CD4-positive, CD25-positive, alpha-beta regulatory T cell (primary cell): ENCODE measurements at places on chromosomes 12 and 14.

GRCh38 chr12:122865268-122866231, 30.3 kb downstream of the HIP1R start:
- DNase-seq: no peak

DNA sequence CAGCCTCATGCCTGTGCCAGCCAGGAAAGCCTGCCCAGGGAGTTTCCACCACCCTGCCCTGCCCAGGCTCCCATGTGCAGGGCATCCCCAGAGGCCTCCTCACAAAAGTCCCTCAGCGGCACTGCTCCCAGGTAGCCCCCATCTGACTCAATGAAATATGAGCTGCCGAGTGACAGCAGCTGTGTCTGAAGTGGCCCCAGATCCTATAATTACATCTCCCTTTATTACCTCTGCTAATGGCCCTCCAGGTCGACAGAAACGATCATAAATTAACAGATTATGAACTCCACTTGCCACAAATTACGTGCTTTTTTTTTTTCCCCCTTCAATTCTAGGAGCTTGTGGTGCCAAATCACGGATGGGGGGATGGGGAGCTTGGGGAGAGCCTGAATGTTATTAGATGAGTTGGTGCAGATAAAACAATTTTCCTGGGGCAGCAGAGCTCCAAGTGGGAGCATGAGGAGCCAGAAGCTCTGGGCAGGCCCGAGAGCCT, 110.4 kb downstream of the ESRRB start:
- DNase-seq: no peak

GRCh38 chr12:12159988-12160387, 89.2 kb downstream of the BCL2L14 start:
- no peak for DNase-seq

DNA sequence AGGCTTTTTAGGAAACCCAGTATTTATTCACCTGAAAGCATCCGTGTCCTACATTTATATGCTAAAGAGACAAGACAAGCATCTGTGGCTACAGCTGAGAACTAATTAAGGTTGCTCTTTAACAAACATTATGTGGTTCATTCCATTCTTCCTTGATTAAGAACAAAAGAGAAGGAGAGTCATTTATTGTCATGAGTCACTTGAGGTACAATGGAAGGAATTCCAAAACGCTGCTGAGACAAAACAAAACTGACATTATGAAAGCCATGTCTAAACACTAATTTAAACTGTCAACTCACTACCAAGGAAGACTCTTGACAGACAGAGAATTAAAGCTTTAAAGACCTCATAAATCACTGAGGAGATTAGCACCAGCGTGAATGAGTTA, 214.4 kb downstream of the BMP4 start:
- DNase-seq: no peak

GRCh38 chr14:45051896-45052295, 32.0 kb upstream of the PRPF39 start:
- no peak for DNase-seq

- DNase-seq: no peak
Observed at GRCh38 chr12:32266756-32267155, 132.6 kb upstream of the FGD4 start.

DNA sequence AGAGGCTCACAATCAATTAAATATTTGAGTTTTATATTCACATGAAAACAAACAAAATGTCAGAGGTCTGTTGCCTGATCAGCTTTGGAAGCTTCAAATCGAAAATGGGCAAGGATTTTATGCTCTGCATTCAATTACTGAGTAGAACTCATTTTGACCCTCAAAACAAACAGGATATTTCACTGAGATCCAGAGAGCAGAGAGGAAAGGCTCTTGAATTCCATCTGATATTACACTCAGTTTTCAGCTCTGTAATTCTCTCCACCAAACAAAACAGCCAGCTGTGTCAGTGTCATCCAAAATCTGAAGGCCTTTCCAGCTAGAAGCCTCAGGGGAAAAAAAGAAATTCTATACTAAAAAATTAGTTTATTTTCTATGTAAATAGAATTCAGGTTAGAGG, 128.6 kb upstream of the FLRT2 start:
- DNase-seq: no peak

- no peak for DNase-seq
Observed at GRCh38 chr12:50508970-50509663, 4.3 kb downstream of the DIP2B start.

DNA sequence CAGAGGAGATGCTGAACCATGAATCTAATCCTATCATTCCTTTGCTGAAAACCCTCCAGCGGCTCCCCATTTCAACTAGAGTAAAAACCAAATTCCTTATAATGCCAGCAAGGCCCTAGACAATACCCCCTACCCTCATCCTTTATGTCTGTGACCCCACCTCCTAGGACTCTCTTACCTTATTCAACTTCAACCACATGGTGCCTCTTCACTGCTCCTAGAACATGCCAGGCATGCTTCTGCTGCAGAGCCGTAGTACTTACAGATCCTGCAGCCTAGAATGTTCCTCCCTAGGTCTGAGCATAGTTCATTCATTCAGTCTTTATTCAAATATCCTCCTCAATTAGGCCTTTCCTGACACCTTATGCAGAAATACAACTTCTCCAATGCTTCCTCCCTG, 54.9 kb downstream of the DCAF5 start:
- no peak for DNase-seq

DNA sequence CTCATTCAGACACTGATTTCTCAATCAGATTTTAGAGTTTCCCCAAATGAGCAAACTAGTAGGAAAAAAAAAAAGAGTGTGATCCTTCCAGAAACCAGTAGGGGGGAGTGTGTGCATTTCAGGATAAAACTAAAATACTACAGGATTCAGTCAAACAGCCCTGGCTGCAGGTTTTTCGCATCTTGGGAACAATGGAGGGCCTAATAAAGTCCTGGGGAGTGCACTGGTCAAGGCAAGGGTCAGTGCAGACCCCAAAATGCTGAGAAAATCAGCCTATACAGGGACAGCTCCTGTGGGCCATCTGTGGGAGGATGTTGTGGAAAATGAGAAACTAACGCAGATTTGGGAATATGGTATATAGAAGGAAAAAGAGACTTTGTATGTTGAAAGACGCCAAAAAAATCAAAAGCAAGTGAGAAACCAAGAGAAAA, 22.2 kb upstream of the ABCD4 start:
- peak; percentile 26 for DNase-seq

- no peak for DNase-seq
Observed at GRCh38 chr12:58750484-58750883, 169.8 kb downstream of the LRIG3 start.

DNA sequence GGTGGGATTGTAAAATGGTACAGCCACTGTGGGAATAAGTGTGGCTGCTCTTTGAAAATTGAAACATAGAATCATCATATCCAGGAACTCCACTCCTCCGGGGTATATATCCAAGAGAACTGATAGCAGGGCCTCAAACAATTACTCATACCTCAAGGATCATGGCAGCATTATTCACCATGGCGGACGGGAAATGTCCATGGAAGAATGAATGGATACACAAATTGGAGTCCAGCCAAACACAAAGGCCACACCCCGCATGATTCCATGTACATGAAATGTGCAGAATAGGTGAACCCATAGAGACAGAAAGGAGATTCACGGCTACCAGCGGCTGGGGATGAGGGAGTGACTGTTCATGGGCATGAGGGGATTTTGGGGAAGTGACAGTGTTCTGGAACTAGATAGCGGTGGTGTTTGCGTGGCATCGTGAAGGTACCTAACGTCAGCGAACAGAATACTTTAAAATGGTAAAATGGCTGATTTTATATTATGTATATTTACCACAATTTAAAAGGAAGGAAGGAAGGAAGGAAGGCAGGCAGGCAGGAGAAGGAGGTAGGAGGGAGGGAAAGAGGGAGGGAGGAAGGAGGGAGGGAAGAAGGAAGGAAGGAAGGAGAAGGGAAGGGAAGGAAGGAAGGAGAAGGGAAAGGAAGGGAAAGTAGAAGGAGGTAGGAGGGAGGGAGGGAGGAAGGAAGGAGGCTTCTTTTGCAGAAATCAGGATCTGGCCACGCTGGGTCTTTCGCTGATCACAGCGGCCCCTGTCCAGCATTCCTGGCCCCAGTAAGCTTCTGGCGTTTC, 14.1 kb upstream of the NCOR2 start:
- no peak for DNase-seq

DNA sequence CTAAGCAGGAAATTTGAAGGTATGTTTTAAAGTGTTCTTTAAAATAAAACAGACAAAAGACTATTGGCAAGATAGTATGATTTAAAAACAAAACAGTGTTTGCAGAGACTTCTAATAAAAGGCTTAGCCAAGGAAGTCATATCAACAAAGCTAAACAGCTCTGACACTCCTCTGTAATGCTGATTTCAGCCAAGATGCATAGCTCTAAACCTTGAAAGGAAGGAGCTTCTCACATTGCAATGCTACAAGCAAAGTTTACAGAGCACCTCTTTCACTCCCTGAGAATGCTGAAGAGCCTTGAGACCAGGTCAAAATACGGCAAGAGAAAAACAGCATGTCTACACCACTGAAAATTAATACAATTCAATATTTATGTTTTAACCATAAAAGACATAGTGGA, 51.8 kb downstream of the PARP11 start:
- no peak for DNase-seq

DNA sequence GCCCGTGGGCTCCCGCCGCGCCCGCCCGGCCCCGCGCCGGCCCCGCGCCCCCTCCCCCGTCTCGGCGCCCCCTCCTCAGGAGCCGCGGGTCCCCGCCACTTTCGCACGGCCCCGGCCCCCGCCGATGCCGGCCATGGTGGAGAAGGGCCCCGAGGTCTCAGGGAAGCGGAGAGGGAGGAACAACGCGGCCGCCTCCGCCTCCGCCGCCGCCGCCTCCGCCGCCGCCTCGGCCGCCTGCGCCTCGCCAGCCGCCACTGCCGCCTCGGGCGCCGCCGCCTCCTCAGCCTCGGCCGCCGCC, 263 bp downstream of the RCOR1 start:
- peak; percentile 30 for DNase-seq

- DNase-seq: no peak
Observed at GRCh38 chr12:46499901-46500300, 127.3 kb upstream of the SLC38A2 start.

DNA sequence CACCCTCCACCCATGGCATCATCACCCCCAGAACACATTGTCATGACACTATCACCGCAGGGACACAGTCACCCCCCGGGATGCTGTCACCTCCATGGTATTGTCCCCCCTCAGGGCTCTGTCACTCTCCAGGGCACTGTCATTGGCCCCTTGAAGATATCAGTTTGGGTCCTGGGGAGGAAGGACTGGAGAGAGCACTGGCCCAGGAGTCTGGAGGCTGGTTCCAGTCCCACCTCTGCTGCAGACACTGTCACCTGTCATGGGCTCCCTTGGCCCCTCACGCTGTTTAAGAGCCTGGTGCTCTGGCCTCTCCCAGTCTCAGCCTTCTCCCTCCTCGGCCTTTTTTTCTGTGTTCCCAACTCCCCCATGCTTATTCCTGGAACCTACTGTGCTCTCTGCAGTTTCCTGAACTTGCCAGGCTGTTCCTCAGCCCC, 31.9 kb downstream of the SERPINA3 start:
- no peak for DNase-seq

GRCh38 chr12:14396071-14396470, 30.6 kb downstream of the ATF7IP start:
- no peak for DNase-seq

DNA sequence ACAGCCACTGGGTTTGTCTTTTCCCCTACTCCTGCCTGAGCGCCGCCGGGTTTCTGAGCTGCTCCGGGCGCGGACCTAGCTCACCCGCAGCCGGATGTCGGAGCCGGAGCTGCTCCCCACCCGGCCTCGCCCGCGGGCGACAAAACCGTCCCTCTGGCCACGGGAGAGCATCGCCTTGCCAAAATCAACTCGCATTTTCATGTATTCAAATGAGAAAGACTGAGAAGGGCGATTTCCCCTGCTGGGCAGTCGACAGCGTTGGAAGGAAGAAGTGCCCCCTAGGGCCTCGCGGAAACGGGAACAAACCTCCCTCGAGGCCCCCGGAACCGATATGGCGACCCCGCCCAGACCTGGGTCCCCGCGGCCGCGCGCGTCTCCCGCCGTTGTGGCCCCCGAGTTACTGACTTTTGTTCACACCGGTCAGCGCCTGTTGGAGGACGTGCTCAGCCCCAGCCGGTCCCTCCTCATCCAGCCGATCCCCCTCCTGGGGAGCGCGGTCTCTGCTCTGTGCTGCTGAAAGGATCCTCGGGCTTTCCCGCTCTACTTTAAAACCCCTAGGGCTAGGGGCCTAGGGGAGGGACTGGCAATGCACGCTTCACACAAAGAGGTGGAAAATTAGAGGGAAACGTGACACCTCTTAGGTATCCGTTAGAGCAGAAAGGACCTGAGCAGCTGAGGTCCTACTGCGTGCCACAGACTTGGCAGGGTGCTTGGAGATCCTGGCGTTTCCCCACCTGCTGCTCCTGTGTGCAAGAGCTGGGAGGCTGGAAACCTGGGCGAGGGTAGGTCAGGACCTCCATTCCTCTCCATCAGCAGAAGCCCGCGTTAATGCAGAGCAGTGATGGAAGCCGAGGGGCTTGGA, 4.3 kb downstream of the TTC6 start:
- no peak for DNase-seq

GRCh38 chr12:115149685-115150378, 465.9 kb upstream of the TBX3 start:
- no peak for DNase-seq

GRCh38 chr14:31196839-31197492, 10.6 kb downstream of the HECTD1 start:
- no peak for DNase-seq

GRCh38 chr12:118330421-118331018, 42.2 kb downstream of the TAOK3 start:
- no peak for DNase-seq

DNA sequence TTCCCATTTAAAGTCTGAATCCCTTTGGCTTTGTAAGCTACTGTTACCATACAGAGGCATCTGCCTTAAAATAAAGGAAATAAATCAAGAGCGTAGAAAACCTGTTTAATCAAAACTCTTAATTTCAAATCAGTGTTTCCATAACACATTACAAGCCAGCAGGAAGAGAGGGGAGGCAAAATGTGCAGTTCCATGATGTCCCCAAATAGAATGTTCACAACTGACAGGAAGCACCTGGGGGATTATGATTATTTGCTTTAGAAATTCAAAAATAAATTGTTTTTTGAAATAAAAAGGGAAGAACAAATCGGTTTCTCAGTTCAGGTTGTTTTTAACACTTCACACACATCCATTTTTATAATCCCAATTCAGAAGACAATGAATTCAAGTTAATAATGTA, 21.4 kb downstream of the SOCS2 start:
- DNase-seq: no peak

- DNase-seq: no peak
Observed at GRCh38 chr14:90726656-90727055, 89.6 kb downstream of the TTC7B start.

DNA sequence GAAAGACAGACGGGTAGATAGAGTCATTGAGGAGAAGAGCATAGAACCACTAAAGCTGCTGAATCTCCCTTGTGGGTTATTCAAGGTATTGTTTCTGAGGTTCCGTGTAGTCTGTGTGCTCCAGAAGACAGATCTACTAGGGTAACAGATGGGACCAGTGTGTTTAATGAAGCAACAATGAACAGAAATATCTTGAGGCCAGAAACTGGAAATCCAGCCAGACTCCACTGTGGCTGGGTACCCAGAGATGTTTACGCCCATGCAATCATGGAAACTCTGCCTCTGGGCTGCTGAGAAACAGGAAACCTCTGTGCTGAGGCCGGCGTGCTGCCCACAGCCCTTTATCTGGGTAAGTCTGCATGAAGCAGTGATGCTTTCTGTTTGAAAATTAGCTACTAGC, 8.3 kb downstream of the PROX2 start:
- peak; percentile 29 for DNase-seq
